GM12878 (cell line): ENCODE measurements at places on chromosomes 16 and 17.

DNA sequence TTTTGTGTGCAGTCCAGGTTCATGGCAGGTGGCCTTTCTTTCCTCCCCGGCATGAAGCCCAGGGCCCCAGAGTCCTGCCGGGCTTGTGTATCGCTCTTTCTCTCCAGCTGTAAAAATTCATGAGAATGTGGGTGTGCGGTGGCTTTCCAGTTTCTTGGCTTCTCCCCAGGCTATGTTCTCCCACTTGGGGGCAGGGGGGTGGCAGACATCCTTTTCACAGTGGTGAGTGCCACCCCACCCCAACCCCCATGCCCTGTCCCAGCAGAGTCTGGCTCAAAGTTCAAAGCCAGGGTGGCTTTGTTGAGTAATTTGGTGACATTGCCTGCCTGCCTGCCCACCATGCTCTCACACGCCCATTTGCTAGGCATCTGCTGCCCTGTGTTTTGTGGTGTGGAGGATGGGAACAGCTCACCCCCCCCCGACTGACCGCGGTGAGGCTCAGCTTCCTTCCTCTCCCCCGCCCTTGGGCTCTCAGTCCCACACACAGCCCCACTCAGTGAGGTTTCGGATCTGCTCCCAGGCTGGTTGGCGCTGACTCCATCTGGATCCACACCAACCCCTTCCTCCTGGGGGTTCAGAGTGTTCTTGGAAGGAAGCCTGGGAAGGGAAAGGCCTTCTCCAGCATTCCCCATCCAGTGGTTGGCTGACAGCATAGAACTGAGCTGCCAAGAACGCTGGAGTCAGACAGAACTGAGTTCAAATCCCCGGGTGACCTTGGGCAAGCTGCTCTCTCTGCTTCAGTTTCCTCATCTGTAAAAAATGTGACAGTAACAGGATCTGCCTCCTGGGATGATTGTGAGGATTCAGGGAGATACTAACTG lies 36.0 kb downstream of the CHD9 start:
- peak; percentile 59 for DNase-seq

GRCh38 chr17:55427587-55427882 lies 5.9 kb upstream of the MMD start:
- DNase-seq = no peak

DNA sequence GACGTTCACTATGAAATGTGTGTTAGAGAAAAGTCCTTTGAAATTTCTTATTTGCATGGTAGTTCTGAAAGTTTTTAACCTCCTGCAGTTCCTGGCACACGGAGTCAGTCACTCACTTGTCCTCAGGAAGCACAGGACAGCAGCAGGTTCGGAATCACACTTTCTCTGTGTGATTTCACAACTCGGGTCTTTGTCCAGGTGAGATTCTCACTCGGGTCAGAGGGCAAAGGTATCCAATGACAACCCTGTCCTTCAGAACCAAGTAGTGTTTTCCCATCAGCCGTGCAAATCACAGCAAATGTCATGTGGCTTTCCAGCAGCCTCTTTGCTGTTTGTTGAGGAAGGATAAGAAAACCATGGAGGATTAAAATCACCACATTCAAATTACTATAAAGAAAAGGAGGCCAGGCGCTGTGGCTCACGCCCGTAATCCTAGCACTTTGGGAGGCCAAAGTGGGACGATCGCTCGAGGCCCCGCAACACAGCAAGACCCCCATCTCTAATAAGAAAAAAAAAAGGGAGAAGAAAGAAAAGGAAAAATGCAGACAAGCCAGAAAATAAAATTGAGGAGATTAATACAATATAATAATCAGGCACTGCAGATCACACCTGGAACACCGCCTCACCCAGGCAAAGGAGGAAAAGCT lies 22.0 kb downstream of the ADCY9 start:
- DNase-seq = no peak

GRCh38 chr17:61659437-61659836 lies 68.4 kb upstream of the NACA2 start:
- no peak for DNase-seq

- DNase-seq = no peak
Measured at GRCh38 chr16:53893731-53894435, 189.9 kb downstream of the FTO start.

GRCh38 chr16:25034911-25035310 lies 19.7 kb upstream of the ARHGAP17 start:
- DNase-seq = no peak

DNA sequence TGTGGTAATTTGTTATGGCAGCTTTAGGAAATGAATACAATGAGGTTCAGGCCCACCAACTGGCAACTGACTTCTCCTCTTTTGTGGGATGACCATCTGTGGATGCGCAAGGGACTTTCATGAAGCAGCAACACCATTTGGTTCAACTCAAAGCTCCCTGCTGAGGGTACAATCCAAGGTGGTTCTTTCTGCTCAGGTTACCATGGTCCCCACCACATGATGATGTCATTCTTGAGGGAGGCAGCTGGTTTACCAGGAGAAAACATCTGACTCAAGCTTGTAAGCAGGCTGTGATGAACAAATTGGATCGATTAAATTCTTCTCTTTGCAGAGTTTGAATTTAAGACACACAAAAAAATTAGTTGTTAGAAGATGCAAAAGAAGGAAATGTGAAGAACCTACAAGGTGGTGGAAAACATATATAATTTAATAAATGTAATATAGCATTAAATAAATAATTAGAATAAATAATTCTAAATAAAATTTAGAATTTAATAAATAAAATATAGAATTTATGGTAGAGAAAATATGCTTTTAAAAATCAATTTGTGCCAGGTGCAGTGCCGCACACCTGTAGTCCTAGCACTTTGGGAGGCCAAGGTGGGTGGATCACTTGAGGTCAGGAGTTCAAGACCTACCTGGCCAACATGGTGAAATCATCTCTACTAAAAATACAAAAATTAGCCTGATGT lies 67.6 kb upstream of the ANKFN1 start:
- DNase-seq = no peak

DNA sequence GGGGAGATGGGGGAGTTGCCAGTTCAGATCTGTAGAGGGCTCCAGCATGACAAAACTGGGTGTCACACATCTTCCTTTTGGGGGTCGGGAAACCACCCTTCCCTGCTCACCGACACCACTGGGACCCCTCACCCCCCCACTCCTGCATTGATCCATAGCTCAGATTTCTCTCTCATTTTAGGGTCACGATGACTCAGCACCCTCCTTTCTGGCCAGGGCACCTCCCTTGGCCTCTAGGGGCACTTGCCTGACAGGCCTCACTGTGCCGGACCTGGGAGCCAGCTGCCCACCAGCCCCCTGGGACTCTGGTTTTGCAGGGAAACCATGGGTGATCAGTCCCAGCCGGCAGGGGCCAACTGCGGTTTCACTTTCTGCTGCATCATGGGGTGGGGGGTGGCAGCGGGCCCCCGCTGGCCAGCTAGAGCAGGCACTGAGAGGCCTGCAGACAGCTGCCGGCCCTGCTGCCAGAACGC lies 239.4 kb downstream of the MRTFB start:
- DNase-seq = peak; percentile 86

DNA sequence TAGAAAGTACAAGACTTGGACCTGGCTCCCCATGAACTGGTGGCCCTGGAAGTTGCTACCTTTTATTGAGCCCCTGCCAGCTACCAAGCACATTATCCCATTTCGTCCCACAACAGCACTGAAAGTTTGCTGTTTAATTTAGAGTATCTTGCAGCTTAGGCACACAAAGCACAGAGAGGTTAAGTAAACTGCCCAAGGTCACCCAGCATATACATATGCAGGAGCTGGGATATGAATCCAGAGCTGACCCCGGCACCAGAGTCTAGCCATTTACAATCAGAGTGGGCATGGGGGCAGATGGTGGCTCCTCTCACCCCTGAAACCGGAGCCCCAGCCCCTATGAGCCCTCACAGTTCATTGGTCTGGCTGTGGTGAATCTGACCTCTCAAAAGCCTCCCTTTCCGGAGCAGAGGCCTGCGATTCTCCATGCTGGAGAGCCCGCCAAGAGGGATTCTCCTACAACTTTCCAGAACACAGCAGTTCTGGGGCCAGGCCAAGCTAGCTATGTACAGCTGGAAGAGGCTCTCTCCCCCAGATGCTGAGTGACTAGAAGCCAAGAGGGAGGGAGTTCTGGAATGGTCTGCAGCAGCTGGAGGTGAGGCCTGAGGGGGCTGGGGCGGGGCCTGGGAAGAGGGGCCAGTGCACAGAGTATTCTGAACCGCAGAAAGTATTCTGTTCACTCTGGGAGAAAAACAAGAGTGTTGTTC lies 58.3 kb downstream of the SREBF1 start:
- DNase-seq = no peak

DNA sequence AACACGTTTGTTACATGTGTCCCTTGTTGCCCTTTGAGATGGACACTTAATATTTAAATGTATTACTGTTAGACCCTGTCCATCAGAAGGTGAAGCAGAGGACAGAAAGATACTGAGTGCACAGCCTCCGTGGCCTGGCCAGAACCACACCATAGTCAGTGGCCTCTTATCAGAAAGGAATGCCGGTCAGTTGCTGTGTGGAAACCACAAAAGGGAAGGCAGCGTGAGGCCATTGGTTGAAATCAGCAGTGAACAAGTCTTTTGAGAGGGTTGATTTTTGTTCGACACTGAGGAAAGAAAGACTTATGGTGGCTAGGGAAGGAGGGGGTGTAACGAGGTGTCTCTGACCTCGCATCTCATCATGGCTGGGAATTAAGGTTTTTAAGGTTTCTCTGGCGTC lies 85.4 kb upstream of the CLEC18A start:
- DNase-seq = no peak

DNA sequence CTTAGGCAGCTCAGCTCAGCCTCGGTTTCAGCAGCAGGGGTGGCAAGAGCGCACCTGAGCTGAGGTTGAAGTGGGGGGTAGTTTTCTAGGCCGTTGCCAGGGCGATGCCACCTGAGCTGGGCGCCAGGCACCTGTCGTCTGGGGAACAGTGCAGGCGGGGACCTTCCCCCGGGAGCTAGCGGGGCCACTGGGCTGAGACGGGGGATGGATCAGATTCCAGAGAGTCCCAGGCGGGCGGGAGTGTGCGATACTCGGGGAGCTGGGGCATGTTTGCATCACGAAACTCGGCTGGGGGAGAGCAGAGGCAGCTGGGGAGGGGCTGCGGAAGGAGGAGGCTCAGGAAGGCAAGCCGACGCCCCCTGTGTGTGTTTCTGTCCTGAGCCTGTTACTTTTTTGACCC lies 477 bp upstream of the CLDN9 start:
- DNase-seq = no peak

- DNase-seq = no peak
Measured at GRCh38 chr16:4375717-4376116, 4.1 kb downstream of the VASN start.

DNA sequence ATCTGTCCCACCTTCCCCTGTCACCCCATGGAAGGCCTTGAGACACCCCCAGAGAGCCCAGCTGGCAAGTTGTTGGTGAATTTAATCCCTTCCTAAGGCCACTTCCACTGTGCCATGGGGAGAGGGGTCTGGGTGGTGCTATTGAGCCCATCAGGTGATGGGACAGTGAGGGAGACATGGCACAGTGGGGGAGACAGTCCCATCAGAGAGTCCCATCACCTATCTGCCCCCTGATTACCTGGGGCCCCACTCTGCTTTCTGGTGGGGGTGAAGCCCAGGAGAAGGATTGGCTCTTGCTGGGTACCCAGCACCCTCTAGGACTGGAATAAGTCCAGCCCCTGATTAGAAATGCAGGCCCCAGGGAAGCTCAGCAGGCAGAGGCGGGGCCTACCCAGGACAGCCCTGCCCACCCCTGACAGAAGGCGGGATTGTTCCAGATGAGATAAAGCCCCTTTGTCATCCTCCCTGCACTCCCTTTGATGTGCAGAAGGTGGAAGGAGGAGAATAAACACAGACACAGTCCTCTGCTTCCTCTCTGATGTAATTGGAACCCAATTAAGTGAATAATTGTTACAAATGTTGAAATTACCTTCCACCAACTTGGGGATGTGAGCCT lies 18.9 kb downstream of the TMEM132E start:
- no peak for DNase-seq

DNA sequence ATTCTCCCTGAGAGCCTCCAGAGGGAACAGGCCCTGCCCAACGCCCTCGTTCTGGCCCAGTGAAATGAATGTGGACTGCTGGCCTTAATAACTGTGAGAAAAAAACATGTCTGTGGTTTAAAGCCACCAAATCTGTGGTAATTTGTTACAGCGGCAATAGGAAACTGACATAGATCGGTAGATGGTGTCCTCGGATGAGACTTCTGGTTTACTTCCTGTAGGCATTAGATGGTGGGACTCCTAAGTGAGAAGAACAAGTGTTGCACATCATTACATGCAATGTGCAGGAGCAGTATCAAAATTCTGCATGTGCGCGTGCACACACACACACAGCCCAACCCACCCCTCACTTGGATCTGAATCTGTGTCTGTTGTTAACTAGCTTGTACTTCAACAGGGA lies 42.0 kb downstream of the CDK5R1 start:
- DNase-seq = no peak

GRCh38 chr17:67239597-67239996 lies 5.4 kb downstream of the HELZ start:
- DNase-seq = no peak

- DNase-seq = no peak
Measured at GRCh38 chr16:60655514-60656153, 1380.6 kb downstream of the CDH8 start.

- DNase-seq = no peak
Measured at GRCh38 chr17:600576-601243, 113.9 kb downstream of the VPS53 start.

- DNase-seq = no peak
Measured at GRCh38 chr17:59105852-59106462, 723 bp downstream of the TRIM37 start.

GRCh38 chr16:80743772-80744171 lies 60.6 kb downstream of the CDYL2 start:
- no peak for DNase-seq

DNA sequence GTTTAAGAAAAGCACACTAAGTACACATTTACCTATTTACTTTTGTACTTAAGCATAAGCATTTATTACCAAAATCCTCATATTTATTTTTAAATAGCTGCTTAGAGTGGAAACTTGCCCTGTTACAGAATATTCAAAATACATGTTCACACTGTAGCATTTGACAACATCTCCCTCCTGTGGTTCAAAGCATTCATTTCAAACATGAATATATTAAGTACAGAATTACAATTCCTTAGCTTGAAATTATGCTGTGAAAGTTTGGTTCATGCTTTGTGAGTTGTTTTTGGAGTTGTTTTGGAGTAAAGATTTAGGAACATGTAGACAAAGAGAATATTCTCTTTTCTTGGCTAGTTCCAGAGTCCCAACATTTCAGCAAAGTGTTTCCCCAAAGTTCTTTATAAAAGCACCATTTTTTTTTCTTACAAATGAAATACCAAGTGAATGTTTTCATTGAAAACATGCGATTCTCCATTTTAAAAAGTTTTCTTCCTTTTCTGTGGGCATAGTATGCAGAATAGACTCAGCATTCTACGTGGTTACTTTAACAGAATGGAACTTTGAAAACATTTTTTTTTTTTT lies 33.2 kb downstream of the TUBD1 start:
- no peak for DNase-seq

GRCh38 chr17:61504697-61505096 lies 52.5 kb downstream of the TBX4 start:
- no peak for DNase-seq
